Activated T-helper 17 cell treated with anti-CD3 and anti-CD28 coated beads, Interleukin-2, amount 50 U/mL, for 72 hours (primary cell): ENCODE measurements at places on chromosomes 2 and 18. TPM values are rescaled to one million over a fixed set of nuclear protein-coding genes. Genes with fewer than 3 reads are reported as not detected.
A peak's percentile ranks its signal among the peaks of the same experiment; 100 is the strongest.

The TAF1B gene
- 29.8 TPM for total RNA-seq

The ASAP2 gene
- 0.17 TPM for total RNA-seq

The AMER3 gene
- total RNA-seq = not detected

GRCh38 chr18:48841381-48842258 lies 109.1 kb downstream of the SMAD7 start:
- peak overlapping the region; percentile 57 for H3K4me3 ChIP-seq
- no peak for ATAC-seq
- H3K4me1 ChIP-seq = peaks cover 63% of the 10 kb centered on the region
- no peaks in the 10 kb centered on the region for H3K27me3 ChIP-seq
- peak overlapping the region; percentile 89 for H3K27ac ChIP-seq

- H3K4me1 ChIP-seq = no peaks in the 10 kb centered on the region
- no peaks in the 10 kb centered on the region for H3K27me3 ChIP-seq
- H3K36me3 ChIP-seq = peaks cover 74% of the 10 kb centered on the region
- H3K4me3 ChIP-seq = no peak overlapping the region
- ATAC-seq = no peak
These were observed 33.8 kb downstream of the TAF1B start for GRCh38 chr2:9877026-9877425.

GRCh38 chr2:74507145-74507925 lies at the start of gene PCGF1:
Gene PCGF1, minus strand, starts transcription at chr2:74507695. Its CDS starts 27 bp downstream, at chr2:74507668.
- H3K4me3 ChIP-seq = peak within 1 kb of the TSS; percentile 94
- peak; percentile 95 for ATAC-seq
- H3K4me1 ChIP-seq = peaks cover 28% of the 10 kb centered on the region
- peaks cover 11% of the 10 kb centered on the region for H3K27me3 ChIP-seq
- peaks cover 40% of the 10 kb centered on the region for H3K36me3 ChIP-seq
